Naive thymus-derived CD8-positive, alpha-beta T cell (primary cell): ENCODE measurements at places on chromosomes 16 and 17.

- no peak for DNase-seq
These were observed 304.1 kb upstream of the C16orf82 start for GRCh38 chr16:26762594-26762993.

GRCh38 chr17:5769593-5770354 lies 185.5 kb upstream of the NLRP1 start:
- DNase-seq = no peak

DNA sequence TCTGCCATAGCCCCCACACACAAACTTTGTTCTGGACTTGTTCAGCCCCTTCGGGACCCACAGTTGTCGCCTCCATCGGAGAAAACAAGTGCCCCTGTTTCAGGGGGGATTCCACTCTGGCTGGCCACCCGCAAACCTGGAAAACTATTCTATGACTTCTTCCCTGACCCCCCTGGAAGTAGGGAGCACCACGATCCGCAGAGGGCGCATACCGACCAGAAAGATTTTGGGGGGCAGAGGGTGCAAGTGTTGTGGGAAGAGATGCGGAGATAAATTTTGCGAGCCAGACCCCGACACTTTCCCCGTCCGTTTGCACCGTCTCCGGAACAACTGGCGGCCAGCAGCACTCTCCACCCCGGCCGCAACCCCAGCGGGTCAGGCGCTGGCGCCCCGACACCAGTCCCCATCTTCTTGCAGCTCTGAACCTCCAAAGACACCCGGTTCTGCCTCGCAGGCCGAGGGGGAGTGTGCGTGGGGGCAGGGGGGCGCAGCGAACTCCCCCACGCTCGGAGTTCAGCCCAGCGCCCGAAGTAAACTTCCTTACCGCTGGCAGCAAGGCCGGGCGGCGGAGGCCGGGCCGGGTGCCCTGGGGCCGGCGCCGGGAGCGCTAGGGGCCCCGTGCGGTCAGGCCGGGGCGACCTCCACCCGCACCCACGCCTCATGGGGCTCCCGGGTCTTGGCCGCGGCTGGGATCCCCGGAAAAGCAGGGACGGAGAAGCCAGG lies 744 bp downstream of the SALL1 start:
- DNase-seq = no peak

GRCh38 chr17:45384047-45384788 lies 48.5 kb downstream of the ARHGAP27 start:
- no peak for DNase-seq

- no peak for DNase-seq
These were observed 10.5 kb upstream of the NKD1 start for GRCh38 chr16:50537533-50538290.

- peak; percentile 51 for DNase-seq
These were observed 344.9 kb downstream of the CPPED1 start for GRCh38 chr16:12458591-12459358.

GRCh38 chr16:84699147-84699711 lies 571 bp upstream of the USP10 start:
- DNase-seq = no peak

GRCh38 chr16:10088380-10088793 lies 93.8 kb downstream of the GRIN2A start:
- DNase-seq = no peak
